ENCODE measurements at places on chromosomes 2 and 18.
A peak's percentile ranks its signal among the peaks of the same experiment; 100 is the strongest.

GRCh38 chr2:129907256-129907998 is 72.0 kb upstream of the RAB6C start:
- DNase-seq = no peak
- H3K36me3 ChIP-seq = no peaks in the 10 kb centered on the region
- no peaks in the 10 kb centered on the region for H3K27me3 ChIP-seq
- H3K27ac ChIP-seq = no peak overlapping the region
- H3K4me3 ChIP-seq = no peak overlapping the region

DNA sequence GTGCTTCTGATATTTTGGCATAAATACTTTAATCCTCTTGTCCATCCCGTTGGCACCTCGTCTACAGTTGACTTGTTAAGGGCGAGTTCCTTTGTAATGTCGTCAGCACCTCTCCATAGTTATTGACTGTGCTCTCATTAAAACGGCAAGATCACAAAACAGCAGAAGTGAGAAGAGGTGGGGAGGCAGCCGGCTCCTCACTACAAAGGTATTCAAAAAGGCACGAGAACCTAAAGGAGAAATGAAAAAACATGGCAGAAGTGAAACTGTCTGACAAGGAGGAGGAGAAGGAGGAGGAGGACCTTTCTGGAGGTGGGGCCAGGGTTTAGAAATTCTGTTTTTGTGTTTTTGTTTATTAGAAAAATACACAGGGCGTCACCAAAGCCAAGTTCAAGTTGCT is 235.6 kb downstream of the BCL11A start:
- H3K4me3 ChIP-seq = no peak overlapping the region
- H3K36me3 ChIP-seq = no peaks in the 10 kb centered on the region
- no peak overlapping the region for H3K27ac ChIP-seq
- no peak for DNase-seq

GRCh38 chr18:45834306-45834705 is 8.8 kb downstream of the SIGLEC15 start:
- DNase-seq = no peak
- H3K27ac ChIP-seq = no peak overlapping the region
- H3K4me3 ChIP-seq = no peak overlapping the region
- no peaks in the 10 kb centered on the region for H3K4me1 ChIP-seq
- H3K27me3 ChIP-seq = peaks cover 39% of the 10 kb centered on the region

GRCh38 chr2:36357847-36358659 is 2.5 kb downstream of the CRIM1 start:
- no peaks in the 10 kb centered on the region for H3K36me3 ChIP-seq
- H3K27ac ChIP-seq = peak overlapping the region; percentile 70
- peak overlapping the region; percentile 97 for H3K4me3 ChIP-seq
- peaks cover 42% of the 10 kb centered on the region for H3K4me1 ChIP-seq
- H3K27me3 ChIP-seq = peaks cover 65% of the 10 kb centered on the region

DNA sequence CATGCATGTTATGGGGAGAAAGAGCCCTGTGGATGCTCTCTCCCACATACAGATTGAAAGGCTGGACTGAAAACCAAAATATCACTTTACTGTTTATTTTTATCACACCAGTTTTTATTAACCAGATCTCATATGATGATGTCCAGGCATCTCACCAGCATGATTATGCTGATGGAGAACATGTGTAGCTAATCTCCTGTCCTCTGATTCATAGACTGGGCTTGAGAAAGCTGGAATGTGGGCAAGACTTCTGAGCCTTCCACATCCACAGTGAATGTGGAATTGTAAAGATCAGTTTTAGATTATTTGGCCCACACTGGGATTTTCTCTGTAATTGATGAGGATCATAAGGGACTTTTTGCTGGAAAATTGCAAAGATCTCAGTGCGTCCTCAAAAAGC is 137.9 kb downstream of the ICOS start:
- peaks cover 13% of the 10 kb centered on the region for H3K4me1 ChIP-seq
- DNase-seq = no peak
- H3K27me3 ChIP-seq = no peaks in the 10 kb centered on the region

- DNase-seq = no peak
- peaks cover 8% of the 10 kb centered on the region for H3K4me1 ChIP-seq
- H3K4me3 ChIP-seq = no peak overlapping the region
- H3K36me3 ChIP-seq = peaks cover 32% of the 10 kb centered on the region
- H3K27me3 ChIP-seq = no peaks in the 10 kb centered on the region
Observed at GRCh38 chr2:20797096-20797495, 25.8 kb downstream of the LDAH start.
